ENCODE measurements at places on chromosomes 16 and 17.

- no peak for DNase-seq
Observed at GRCh38 chr17:75525806-75526554, 483 bp downstream of the LLGL2 start.

GRCh38 chr16:73887911-73888310, 408.7 kb upstream of the PSMD7 start:
- no peak for DNase-seq

- no peak for DNase-seq
Observed at GRCh38 chr16:51236583-51236982, 85.5 kb upstream of the SALL1 start.

DNA sequence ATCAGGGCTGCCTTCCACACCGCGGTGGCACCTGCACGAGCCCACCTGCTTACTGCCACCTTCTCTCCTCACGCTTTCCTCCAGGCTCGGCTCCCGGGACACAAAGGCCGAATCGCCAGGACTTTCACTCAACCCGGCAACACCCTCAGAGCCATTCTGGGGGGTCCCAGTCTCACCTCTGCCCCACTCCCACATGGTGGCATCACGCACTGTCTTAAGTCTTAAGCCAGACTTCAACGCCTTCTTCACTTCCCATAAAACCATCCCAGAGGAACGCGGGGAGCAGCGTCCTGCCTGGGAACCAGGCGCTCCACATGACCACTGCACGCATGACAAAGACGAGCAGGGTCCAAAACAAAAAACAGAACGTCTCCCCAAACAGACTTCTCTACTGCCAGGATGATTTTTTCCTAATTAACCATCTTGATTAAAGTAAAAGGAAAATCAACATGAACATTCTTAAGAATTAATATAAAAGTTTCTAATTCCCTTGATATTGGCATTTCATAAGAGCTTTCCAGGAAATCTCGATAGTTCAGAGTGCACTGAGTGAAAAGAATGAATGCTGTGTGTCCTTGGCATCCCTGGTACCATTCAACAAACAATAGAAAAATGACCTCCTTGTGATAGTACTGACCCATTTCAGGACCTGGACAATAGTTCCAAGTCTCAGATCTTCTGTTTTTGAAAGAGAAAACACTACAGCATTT, 2.6 kb downstream of the CANT1 start:
- DNase-seq, result no peak

- peak; percentile 77 for DNase-seq
Observed at GRCh38 chr17:76506408-76507345, 5.5 kb upstream of the RHBDF2 start.

GRCh38 chr17:700504-701094, 14.0 kb downstream of the VPS53 start:
- DNase-seq, result peak; percentile 66

DNA sequence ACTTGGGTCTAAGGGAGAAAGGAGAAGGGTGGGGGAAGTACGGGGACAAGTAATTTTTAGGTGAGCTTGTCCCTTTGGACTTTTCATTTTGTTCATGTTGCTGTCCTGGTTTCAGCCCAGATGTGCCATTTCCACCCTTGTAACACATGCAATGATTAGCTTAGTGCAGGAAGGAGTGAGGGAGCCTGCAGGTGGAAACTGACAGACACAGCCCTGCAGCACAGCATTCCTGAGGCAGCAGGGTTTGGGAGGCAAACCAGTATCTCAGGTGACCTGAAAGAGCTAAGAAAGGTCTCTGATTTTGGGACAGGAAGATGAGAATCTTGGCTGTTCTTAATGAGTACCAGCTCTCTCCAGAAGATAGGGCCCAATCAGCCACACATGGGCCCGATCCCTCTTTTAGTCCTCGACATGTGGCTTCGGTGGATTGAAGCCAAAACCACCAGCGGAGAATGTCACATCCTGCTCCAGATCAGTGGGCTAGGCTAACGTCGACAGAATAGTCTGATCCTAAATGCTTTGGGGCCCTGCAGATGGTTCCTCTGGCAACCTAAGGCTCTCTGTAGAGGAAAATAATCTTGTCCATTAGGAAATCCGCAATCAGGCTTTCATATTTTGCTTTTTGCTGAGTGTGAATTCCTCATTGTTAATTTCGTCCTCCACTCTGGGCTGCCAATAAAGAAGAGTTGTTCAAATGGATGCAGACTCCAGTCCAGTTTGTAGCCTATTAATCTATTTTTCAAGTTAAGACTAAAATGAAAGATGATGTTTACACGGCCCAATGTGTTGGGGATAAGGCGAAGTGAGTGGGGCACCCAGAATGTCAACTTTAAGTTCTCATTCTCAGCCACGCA, 3.8 kb upstream of the RNF157 start:
- DNase-seq, result no peak

DNA sequence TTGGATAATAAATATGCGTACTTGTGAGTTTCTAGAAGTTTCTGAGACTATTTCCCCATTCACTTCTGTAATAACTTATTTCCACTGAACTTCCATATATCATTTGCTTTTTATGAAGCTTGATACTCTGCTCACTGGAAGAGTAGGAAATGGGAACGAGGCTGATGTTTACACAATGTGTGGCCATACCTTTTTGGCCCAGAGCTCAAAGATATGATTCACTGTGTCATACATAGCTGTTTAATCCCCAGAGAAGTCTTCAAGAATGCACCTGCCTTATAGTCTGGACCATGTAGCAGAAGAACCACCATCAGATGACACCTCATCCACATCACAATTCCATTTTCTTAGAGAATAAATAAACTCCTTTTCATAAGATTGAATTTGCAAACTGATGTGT, 40.3 kb upstream of the TEKT3 start:
- no peak for DNase-seq

GRCh38 chr17:32953045-32953444, 25.1 kb downstream of the TMEM98 start:
- no peak for DNase-seq

GRCh38 chr16:30972872-30973271, 12.1 kb upstream of the HSD3B7 start:
- DNase-seq, result no peak

- DNase-seq, result peak; percentile 30
Observed at GRCh38 chr17:78852709-78853121, 12.1 kb upstream of the USP36 start.

DNA sequence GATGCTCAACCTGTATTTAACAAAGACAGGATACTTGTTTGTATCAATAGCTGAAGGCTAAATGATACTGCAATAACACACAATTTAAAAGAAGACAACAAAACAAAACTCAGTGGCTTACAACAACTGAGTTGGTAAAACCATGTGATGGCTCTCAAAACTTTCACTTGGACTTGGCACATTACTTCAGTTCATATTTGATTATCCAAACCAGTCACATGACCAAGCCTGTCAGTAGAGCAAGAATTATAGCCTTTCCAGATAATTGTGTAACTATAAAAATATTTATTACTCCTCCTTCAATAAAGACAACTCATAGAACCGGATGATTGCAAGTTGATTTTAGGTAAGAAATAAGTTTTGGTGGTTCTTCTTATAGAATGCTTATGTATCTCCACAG, 56.8 kb downstream of the NQO1 start:
- no peak for DNase-seq

DNA sequence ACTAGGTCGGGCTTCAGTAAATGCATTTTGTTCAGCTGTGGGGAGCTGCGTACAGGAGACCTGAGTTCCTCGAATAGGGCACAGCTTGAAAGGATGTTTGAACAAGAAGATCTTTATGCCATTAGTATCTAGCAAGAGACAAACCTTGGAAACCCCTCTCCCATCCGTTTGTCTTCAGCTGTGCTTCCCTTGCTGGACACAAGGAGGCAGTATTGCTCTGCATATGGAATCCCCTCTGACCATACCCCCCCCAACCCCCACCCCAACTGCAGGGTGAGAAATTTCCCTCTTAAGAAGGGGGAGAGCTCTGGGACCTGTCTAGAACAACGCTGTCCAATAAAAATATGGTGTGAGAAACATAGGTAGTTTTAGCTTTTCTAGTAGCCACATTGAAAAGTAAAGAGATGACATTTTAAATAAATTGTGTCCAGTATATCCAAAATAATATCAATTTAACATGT, 1.6 kb downstream of the MRM1 start:
- peak; percentile 79 for DNase-seq

DNA sequence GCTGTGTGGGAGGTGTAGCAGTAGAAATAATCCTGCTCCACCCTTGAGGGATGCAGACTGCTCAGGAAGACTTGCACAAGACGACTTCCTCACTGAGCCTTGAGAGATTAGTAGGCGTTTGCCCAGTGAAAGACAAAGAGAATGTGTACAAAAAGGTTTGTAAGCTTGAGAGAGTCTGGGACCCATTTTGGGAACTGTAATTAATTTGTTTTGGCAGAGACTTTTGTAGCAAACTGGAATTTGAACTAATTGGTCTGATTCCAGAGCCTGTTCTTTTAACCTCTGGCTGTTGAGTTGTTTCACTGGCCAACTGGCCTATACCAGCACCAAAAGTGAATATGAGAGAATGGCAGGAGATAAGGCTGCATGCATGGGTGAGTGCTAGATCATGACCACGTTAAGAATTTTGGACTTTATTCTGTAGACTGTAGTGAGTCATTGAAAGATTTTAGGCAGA, 75.5 kb downstream of the AATF start:
- no peak for DNase-seq

- no peak for DNase-seq
Observed at GRCh38 chr16:85451641-85452363, 161.3 kb upstream of the GSE1 start.
